RPMI7951 (cell line): ENCODE measurements at places on chromosomes 7 and 10. TPM values are rescaled to one million over a fixed set of nuclear protein-coding genes. Genes with fewer than 3 reads are reported as not detected.
A peak's percentile ranks its signal among the peaks of the same experiment; 100 is the strongest.

The PTPN20 gene
- 2.1 and 4.9 TPM in 2 replicates for total RNA-seq

DNA sequence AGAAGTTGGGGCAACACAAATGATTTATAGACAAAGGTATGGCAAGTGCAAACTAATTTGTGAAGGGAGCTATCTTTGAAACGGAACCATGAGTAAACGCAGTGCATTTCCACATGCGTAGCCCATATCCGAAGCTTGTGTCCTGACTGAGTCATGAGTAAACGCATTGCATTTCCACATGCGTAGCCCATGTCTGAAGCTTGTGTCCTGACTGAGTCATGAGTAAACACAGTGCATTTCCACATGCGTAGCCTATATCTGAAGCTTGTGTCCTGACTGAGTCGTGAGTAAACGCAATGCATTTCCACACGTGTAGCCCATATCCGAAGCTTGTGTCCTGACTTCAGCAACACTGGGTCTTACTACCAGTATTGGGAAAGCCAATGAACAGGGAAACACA, 95.0 kb downstream of the CELF2 start:
- DNase-seq = no peak

The OR2A42 gene
- 0.12 TPM in 1 of 2 replicates, not detected in the other for total RNA-seq

GRCh38 chr7:35839860-35840854, 39.3 kb downstream of the SEPTIN7 start:
- DNase-seq = peak; percentile 43

- DNase-seq = no peak
Observed at GRCh38 chr10:3255075-3255474, 82.5 kb upstream of the PITRM1 start.
